ENCODE measurements at places on chromosomes 13 and 19. TPM values are rescaled to one million over a fixed set of nuclear protein-coding genes. Genes with fewer than 3 reads are reported as not detected.

The ZNF610 gene
- 2.0 TPM for polyA plus RNA-seq

The SLC10A2 gene
- not detected for polyA plus RNA-seq

The AMER2 gene
- 0.05 TPM for polyA plus RNA-seq

The ZNF675 gene
- 21.4 TPM for polyA plus RNA-seq

The WDR88 gene
- polyA plus RNA-seq = 0.24 TPM

Measured in naive thymus-derived CD4-positive, alpha-beta T cell (primary cell).